ENCODE measurements at places on chromosomes 1 and 21. TPM values are rescaled to one million over a fixed set of nuclear protein-coding genes. Genes with fewer than 3 reads are reported as not detected.

GRCh38 chr21:16088056-16088455, 358.3 kb downstream of the USP25 start:
- DNase-seq: no peak

GRCh38 chr1:32984455-32985171, 20.0 kb upstream of the RNF19B start:
- DNase-seq: no peak

DNA sequence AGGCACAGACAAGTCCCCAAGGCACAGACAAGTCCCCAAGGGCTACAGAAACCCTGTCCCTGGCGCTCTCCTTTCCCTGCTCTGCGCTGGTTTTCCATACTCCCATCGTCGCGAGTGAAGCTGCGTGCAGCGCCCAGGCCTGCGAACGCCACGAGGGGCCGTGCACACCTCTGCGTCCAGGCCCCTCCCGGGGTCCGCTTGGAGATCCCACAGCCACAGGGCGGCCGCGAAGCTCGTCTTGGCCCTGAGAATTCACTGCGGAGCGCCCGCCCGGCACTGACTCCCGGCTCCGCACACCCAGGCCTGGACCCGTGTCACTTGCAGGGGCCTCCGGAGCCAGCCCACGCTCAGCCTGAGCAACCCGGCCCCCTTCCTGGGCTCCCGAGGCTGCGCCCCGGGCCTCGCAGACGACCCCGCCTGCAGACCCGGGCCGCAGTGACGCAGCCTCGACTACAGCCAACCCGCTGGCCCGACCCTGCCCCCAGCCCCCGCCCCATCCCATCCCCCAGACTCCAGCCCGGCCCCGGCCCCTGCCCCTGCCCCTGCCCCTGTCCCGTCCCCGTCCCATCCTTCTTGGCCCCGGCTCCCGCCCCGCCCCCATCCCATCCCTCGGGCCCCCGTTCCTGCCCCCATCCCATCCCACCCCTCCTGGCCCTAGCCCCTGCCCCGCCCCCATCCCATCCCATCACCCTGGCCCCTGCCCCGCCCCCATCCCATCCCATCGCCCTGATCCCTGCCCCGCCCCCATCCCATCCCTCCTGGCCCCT, 841 bp downstream of the POFUT2 start:
- DNase-seq: no peak

DNA sequence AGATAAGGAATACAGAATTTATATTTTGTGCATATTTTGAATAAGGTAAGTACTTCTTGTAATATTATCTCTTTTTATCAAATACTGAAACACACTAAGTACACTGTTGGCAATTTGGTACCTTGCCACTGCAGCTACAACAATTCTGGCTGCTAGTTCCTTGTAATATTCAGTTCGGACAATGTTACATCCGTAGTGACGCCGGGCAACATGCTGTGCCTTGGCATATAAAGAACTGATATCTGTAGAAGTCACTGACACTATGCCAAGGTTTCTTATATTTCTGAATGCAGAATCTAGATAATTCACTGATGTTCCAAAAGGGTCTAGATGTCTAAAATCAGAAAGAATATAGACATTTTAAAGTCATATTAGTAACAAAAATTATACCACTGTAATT, 17.5 kb downstream of the TRMT1L start:
- no peak for DNase-seq

GRCh38 chr1:76496871-76497270, 370.4 kb upstream of the ST6GALNAC5 start:
- no peak for DNase-seq

- DNase-seq: no peak
These were observed 418.1 kb downstream of the ADGRL2 start for GRCh38 chr1:82218846-82219245.

DNA sequence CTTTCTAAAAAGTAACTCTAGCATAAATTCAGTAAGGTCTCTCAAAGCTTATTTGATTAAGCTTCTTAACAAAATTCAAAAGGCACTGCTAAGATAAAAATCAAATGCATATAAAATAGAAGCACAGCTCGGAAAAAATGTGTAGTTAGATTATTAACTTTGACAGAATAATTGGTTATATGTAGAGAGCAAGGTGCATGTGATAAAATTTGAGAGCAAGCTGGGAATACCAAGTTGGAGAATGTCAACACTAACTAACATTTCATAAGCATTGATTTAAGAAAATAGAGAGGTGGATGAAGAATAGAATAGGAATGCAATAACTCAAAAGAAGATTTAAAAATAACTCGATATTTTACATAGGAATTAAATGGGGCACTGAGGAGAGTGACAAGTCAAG, 204.5 kb upstream of the GREM2 start:
- no peak for DNase-seq

DNA sequence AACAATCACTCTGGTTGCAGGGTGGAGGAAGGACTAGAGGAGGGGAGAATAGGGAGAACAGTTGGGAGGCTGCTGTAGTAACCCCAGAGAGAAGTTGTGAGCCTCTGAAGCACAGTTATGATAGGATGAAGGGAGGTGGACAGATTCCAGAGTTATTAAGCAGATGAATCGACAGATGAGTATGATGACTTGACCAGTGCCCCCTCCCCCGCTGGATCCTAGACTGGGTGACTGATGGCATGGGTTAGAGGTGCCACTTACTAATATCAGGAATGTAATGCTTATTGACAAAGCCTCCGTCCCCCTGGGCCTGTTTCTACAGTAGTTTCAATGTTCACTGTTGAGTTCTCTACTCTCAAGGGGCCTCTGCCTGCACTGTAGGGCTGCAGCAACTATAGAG, 14.0 kb upstream of the TIPRL start:
- DNase-seq: no peak

GRCh38 chr1:194056169-194056568, 869.8 kb upstream of the B3GALT2 start:
- no peak for DNase-seq

DNA sequence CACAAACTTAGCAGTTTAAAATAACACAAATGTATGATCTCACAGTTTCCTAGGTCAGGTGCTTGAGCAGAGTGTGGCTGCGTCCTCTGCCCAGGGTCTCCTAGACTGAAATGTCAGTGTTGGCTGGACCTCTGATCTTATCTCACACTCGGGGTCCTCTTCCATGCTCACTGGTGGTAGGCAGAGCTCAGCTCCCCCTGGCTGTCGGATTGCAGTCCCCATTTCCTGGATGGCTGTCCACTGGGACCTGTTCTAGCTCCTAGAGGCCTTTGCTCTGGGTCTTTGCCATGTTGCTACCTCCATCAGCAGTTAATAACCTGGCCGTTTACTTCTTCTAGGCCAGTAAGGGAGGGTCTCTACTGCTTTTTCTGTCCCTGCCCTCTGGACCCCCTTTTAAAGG, 107.5 kb downstream of the PCNX2 start:
- DNase-seq: no peak

- DNase-seq: no peak
These were observed 19.2 kb upstream of the B3GALT5 start for GRCh38 chr21:39593522-39593921.

- DNase-seq: peak; percentile 64
These were observed 655 bp downstream of the USF1 start for GRCh38 chr1:161044908-161045735.

GRCh38 chr1:119822406-119822805, 11.1 kb upstream of the REG4 start:
- no peak for DNase-seq

DNA sequence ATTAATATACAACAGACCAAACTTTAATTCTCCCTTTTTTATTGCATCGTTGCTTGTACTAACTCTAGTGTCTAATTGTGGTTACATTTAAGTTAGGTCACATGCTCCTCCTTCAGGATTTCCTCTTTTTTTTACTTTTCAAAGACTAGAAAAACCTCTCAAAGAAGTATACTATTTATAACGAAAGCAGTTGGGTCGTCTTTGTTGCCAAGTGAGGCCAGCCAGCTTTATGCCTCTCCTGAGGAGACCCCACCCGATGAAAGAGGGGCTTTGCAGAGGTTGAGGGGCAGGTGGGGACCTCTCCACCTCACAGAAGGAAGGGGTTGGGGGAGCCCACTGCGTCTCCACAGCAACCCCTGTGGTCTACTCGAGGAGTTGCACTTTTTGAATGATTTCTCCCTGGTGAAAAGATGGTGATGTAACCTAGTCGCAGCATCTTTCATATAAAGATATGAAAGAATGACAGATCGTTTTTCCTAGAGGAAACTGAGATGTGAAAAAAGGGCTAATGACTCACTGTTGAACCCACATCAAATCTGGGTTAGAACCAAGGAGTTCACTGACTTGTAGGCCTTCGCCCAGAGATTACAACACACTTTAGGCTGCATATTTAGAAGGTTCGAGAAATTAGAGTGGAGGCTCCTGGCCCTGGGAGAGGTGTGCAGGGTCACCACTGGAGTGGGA, 6.4 kb downstream of the TGFB2 start:
- peak; percentile 48 for DNase-seq

- DNase-seq: no peak
These were observed 339.2 kb downstream of the DPYD start for GRCh38 chr1:97581614-97582051.

GRCh38 chr1:6260433-6260934, 414 bp downstream of the GPR153 start:
- no peak for DNase-seq

- DNase-seq: no peak
These were observed 33.5 kb downstream of the SUSD4 start for GRCh38 chr1:223330466-223330865.

DNA sequence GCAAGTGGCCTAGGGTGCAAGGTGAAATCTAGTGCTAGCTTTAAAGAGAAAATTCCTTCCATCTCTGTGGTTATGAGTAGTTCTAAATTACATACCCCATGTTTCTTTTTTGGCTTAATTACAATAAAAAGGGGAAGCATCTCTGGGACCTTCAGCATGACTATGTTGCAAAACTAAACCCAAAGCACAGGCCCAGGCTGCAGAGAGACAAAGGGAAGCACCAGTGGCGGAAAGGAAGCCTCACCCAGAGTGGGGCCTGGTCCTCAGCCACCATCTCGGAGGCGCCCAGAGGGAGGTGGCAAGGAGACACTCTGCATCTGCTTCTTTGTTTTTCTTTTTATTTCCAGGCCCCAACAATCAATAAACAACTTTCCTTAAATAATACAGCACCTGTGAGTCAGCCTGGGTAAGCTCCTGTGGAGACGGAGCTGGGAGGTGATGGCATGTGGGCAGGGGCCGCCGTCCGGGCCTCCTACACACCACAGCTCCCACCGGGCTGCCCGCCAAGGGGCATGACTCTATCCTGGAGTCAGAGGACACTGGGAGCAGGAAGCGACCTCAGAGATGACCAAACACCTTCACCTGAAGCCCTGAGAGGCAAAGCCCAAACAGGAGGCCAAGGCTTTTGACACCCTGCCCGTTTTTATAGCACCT, 21.7 kb downstream of the ITPKB start:
- DNase-seq: no peak

Gene FAM131C
- polyA plus RNA-seq: 1.6 TPM

Gene LDLRAP1
- polyA plus RNA-seq: 13.2 TPM

Gene GJA5
- polyA plus RNA-seq: 2.0 TPM

Gene NBPF4
- not detected for polyA plus RNA-seq

Gene CYP4X1
- polyA plus RNA-seq: 2.0 TPM

Gene SMIM1
- polyA plus RNA-seq: 9.7 TPM

Gene FCRL1
- polyA plus RNA-seq: not detected
